HuH-7 (cell line): ENCODE measurements at places on chromosomes 3 and 15.

DNA sequence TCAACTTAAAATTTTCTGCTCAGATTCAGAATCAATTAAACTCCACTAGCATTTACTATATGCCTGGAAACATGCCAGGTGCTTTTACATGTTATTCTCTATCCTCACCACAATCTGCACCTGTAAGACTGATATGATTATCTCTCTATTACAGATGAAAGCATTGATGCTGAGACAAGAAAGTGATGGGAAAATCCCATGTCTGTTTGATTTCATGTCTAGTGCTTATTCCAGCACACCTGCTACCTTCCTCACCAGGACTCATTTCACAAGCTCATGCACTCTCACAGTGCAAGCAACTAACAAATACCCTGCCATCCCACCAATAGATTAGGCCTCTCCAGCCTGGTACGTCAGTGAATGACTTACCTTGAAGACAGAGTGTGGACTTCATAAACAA lies 25.0 kb upstream of the BCL6 start:
- DNase-seq, result no peak

- DNase-seq, result peak; percentile 23
Measured at GRCh38 chr15:30905821-30906220, 2.1 kb downstream of the FAN1 start.

DNA sequence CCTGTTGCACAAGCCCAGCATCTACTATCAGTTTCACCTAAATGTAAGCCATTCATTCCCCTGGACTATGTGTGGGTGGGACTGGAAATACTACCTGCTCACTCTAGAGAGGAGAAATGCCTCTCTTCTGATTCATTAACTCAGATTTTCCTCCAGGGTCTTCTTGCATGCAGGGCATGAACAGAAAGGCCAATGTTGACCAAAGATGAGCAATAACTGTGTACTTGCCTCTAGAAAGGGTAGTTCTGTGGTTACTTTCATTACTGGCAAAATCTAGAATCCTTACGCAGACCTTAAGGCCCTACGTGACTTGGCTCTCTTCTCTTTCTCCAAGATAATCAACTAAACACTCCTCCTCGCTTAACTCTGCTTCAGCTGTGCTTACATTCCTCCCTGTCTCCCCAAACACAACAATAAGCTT lies 81.4 kb upstream of the PSMD6 start:
- no peak for DNase-seq

GRCh38 chr15:35530698-35531097 lies 15.3 kb downstream of the DPH6 start:
- no peak for DNase-seq

DNA sequence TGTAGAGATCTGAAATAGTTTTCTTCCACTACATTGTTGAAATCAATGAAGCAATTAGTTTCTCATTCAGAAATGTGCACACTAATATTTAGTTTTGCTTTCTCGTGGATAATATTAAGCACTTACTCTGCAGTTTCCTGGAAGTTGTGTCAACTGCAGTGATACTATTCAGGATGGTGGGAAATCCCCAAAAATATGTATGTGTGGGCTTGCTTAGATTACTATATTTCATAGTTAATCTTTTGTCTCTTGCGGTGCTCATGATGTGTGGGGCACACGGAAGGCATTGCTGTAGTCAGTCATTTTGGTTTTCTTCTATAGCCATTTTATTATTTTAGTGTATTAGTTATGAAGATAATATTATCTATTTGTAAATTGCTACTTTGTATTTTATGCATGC lies 19.7 kb downstream of the RAB11A start:
- DNase-seq, result no peak

DNA sequence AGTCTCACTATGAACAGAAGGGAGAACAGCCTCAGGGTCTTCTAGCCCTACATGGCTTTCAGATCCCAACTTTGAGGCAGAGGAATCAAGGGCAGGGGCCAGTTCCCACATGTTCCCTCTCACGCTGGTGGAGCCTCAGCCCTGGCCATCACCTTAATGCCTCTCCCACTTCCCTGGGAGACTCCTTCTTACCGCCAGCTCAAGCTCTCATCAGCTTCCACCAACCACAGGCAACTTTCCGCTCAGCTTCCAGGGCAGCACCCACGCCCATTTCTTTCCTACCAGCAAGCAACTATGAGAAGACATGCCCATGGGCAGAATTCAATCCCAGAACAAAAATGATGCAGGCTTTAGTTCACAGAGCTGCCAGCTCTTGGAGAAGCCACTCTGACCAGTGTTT lies 63.5 kb downstream of the RUBCN start:
- no peak for DNase-seq

DNA sequence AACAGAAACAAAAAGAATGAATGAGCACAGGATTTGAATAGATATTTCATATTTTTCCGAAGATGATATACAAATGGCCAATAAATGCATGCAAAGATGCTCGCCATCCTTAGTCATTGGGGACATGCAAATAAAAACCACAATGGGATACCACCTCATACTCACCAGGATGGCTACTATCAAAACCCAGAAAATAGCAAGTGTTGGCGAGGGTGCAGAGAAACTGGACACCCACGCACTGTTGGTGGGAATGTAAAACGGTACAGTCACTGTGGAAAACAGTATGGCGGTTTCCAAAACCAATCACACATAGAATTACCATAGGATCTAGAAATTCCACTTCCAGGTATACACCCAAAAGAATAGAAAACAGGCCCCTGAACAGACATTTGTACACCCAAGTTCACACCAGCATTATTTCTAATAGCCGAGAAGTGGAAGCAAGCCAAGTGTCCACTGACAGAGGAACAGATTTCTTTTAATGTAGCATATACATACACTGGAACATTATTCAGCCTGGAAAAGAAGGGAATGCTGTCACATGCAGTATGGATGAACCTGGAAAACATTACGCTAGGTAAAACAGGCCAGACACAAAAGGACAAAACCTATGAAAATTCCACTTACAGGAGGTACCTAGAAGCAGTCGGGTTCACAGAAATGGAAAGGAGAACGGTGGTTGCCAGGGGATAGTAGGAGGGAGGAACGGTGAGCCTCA lies 3.6 kb downstream of the RNF168 start:
- no peak for DNase-seq

DNA sequence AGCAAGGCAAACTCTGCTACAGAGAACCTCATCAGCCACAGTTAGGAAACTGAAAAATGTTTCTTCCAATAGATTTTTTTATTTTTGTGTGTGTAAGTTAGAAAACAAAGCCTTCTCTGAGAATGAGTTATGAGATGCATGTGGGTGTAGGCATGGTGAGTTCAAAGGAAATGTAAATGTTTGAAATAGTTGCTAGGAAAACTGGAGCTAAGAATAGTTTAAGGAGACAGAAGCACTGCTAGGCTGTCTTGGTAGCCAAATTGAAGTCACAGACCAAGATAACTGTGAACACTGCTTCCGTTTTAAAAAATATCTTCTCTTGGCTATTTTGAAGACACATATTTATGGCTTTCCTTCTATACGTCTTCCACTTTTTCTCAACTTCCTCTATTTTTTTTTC lies 1501.2 kb upstream of the CADM2 start:
- DNase-seq, result no peak

DNA sequence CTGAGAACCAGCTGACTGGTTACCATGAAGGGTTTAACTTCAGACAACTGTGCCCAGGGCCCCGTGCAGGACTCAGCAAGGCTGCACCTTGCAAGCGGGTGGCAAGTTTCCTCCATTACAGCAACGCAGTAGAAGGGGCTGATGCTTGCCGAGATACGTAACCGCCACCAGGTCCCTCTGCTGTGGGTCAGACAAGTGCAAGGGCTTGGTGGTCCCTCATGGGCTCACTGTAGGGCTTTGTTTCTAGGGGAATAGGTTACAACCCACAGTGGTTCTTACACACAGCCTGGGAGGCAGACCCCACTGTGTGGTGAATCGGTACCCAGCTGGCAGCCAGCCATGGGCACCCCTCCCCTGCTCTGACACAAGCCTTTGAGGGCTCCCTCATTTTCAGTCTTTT lies 15.5 kb upstream of the SNRPA1 start:
- DNase-seq, result no peak

DNA sequence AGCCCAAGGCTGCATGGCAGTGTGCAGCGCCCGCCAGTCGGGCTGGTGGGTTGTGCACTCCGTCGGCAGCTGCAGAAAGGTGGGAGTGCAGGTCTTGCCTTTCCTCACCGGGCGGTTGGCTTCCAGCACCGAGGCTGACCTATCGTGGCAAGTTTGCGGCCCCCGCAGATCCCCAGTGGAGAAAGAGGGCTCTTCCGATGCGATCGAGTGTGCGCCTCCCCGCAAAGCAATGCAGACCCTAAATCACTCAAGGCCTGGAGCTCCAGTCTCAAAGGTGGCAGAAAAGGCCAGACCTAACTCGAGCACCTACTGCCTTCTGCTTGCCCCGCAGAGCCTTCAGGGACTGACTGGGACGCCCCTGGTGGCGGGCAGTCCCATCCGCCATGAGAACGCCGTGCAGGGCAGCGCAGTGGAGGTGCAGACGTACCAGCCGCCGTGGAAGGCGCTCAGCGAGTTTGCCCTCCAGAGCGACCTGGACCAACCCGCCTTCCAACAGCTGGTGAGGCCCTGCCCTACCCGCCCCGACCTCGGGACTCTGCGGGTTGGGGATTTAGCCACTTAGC lies 4.3 kb downstream of the ISL2 start:
- no peak for DNase-seq

- DNase-seq, result no peak
Measured at GRCh38 chr3:56845505-56845904, 43.8 kb upstream of the ARHGEF3 start.

GRCh38 chr15:85073556-85074194 lies 92.0 kb downstream of the PDE8A start:
- DNase-seq, result no peak

GRCh38 chr15:80579611-80580010 lies 115.5 kb upstream of the ABHD17C start:
- no peak for DNase-seq

GRCh38 chr15:59555696-59556095 lies 55.9 kb upstream of the GCNT3 start:
- DNase-seq, result no peak

GRCh38 chr15:84022516-84022915 lies 213.1 kb upstream of the GOLGA6L4 start:
- DNase-seq, result no peak

DNA sequence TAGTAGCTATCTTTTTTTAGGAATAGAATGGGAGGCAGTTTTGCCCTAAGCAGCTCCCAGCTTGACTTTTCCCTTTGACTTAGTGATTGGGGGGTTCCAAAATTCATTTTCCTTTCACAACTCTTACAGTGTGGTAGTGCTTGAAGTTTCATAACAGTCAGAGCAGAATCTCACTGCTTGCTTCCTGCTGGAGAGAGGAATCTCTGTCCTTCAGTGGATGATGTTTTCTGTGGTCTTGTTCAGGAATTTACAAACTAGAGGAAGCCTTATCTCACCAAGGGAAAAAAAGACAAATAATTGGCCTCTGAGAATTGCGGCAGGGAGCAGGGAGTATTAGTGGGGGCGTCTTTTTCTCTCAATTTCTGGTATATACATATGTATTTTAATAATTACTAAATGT lies 326.6 kb upstream of the C2CD4B start:
- DNase-seq, result no peak

DNA sequence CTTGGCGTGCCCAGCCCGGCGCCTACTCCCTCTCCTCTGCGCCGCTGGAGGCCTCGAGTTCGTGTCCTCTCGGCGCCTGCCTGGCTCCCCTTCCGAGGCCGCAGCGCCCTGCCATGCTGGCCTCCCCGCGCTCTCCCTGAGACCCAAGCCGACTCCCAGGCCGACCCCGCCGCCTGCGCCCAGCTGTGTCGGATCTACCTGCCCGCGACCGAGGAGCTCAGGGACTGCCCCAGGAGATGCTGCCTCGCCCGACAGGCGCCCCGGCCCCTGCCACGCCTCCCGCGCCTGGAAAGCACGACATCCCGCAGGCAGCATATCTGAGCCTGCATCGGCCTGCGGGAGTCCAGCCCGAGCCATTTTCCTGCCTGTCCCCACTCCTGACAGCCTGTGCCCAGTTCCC lies 16.1 kb downstream of the PAQR9 start:
- no peak for DNase-seq

DNA sequence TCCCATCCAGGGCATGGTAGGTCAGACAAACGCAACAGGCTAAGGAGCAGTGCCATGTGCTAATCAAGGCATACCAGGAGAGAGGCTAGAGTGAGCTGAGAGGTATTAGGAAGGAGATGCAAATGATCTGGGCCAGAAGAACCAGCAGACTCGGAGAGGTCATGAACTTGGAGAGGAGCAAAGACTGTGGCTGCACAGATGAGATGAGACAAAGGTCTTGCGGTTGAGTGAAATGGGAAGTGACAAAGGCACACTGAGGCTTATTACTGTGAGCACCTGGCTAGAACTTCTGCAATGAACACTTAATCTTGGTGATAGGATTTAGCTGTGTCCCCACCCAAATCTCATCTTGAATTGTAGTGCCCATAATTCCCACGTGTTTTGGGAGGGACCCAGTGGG lies 380.2 kb downstream of the ULK4 start:
- DNase-seq, result no peak

- DNase-seq, result no peak
Measured at GRCh38 chr15:65937476-65937875, 68.2 kb downstream of the RAB11A start.

GRCh38 chr3:20458994-20459716 lies 273.1 kb upstream of the SGO1 start:
- DNase-seq, result no peak

DNA sequence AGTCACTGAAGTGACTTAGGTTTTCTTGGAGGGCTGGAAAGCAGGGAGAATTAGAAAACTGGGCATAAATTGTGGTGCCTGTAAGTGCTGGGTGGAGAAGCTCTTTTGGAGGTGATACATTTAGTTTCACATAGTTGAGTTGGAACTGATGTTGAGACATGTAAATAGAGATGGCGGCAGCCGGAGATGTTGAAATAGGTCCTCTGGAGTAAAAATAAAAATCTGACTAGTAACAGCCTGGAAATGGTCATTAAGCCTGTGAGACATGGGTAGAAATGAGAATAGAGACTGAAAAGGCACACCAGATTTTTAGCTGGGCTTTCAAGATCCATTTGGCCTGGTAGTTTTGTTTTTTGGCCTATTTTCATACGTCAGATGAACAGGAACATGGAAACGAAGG lies 2.9 kb upstream of the NIT2 start:
- DNase-seq, result no peak

GRCh38 chr15:68789534-68790241 lies 31.0 kb downstream of the ANP32A start:
- no peak for DNase-seq

- DNase-seq, result peak; percentile 28
Measured at GRCh38 chr3:142028243-142028777, 121.0 kb downstream of the TFDP2 start.

- DNase-seq, result peak; percentile 92
Measured at GRCh38 chr15:72312605-72313447, 7.1 kb downstream of the CELF6 start.

DNA sequence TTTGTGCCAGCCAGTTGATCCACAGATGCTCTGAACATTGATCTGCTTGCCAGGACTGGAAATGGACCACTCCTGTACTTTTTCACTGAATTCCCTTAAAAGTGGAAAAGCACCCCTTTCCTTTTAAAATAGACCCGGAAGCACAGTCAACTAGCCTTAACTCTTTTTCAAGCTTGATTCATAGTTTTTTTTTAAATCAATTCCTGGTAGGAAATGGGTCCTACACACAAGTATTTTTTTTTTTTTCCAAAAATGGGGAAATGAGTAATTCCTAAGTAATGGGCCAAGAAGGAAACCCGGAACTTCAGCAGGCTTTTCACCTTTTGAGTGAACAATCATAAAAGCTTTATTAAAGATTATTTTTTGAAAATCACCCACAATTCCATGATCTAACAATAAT lies 234.4 kb upstream of the ADAMTS9 start:
- no peak for DNase-seq
